ENCODE measurements at places on chromosomes 13 and 19. TPM values are rescaled to one million over a fixed set of nuclear protein-coding genes. Genes with fewer than 3 reads are reported as not detected.

DNA sequence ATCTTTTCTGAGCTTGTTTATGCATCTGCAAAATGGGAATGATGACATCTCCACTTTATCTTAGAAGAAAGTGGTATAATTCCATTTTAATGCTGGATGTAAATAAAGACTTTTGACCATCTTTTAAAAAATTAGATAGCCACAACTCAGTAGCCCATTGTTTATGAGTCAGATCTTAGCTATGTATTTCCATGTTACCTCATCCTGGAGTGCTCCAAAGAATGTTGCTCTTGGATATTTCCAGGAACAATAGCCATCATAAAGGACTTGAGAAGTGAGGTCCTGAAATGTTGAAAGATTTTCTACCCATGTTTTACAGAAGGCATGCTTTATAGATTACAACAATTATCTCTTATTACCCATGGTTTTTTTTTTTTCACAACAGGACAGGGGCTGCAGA is 229.3 kb upstream of the EDNRB start:
- DNase-seq, result no peak

The ZNF667 gene
- 11.0 TPM for polyA plus RNA-seq

The SPRED3 gene
- polyA plus RNA-seq, result 0.49 TPM

DNA sequence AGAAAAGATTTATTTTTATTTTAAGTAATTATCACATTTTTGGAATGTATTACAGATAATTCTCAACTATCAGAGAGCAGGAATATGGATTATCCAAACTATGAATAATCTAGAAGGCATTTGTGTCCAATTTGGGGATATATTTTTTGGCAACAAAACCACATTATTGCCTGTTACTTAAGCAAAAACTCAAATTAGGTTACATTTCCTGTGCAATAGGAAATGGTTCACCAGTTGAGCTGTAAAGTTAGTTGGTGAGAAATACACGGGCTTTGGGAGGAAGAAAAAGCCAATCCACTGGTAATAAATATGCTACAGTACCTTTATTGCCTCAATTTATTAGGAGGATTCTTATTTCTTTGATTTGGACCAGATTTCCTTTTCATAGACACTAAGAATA is 1075.2 kb downstream of the PCDH9 start:
- DNase-seq, result no peak

All from hindlimb muscle (tissue), 1 donor.